ENCODE measurements at places on chromosomes 2 and 18.

- DNase-seq = no peak
Observed at GRCh38 chr2:167253025-167253424, 364.7 kb downstream of the XIRP2 start.

GRCh38 chr18:76709659-76710645 lies 112.4 kb upstream of the ZNF236 start:
- DNase-seq = peak; percentile 59

- no peak for DNase-seq
Observed at GRCh38 chr2:155703917-155704316, 628.6 kb downstream of the NR4A2 start.

GRCh38 chr2:216426938-216427337 lies 14.7 kb downstream of the SMARCAL1 start:
- DNase-seq = no peak
